ENCODE measurements at places on chromosomes 1 and 21.

- DNase-seq: no peak
These were observed 156.3 kb downstream of the CRB1 start for GRCh38 chr1:197424380-197424779.

DNA sequence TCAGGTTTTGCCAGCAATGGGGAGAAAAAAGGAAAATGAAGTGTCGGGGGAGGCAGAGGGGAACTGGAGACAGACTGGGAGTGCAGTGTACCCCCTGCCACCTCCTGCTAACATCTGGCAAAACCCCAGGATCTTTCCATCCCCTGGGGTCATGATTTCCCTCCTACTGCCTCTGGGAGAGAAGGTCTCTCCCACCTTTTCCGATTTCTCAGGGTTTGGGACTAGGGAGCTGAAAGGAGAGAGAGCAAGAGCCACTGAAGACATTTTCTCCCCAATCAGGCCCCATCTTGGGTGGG lies 5.1 kb downstream of the FHL3 start:
- no peak for DNase-seq

- no peak for DNase-seq
These were observed 24.6 kb upstream of the ENAH start for GRCh38 chr1:225677350-225678124.

DNA sequence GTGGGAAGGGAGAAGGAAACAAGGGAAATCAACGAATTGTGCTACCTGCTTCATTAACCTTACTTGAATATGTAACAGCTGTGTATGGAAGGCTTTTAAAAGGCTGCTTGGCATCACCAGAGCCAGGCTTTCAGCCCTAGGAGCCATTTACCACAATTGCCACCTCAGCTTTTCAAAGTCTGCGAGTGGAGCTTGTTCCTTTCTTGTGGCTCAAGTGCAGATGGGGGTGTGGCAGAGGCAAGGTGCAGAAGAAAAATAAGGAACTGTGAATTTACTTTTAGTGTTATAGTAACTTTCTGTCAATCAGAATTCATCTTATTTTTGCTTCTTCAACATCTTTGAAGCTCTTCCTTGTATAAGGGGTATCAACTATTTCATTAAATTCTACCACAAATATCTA lies 17.6 kb downstream of the CLCA2 start:
- no peak for DNase-seq

DNA sequence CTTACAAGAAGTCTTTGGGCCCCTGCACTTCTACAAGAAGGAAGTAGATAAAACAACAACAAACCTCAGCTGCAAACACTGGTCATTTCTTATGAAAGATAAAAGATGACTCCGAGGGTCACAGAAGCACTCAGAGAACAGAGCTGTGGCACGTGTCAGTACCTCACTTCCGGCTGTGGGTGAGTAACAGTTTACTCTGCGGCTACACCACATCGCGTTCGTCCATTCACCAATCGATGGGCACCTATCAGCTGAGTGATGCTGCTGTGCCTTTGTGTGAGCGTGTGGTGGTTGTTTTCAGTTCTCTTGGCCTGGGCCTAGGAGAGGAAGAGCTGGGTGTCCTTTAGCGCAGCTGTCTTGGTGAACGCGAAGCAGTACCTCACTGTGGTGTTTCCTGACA lies 49.9 kb downstream of the COL6A1 start:
- DNase-seq: no peak

- DNase-seq: no peak
These were observed 30.1 kb downstream of the NFASC start for GRCh38 chr1:204900721-204901120.

- no peak for DNase-seq
These were observed 55.9 kb downstream of the ZBTB18 start for GRCh38 chr1:244106837-244107493.

DNA sequence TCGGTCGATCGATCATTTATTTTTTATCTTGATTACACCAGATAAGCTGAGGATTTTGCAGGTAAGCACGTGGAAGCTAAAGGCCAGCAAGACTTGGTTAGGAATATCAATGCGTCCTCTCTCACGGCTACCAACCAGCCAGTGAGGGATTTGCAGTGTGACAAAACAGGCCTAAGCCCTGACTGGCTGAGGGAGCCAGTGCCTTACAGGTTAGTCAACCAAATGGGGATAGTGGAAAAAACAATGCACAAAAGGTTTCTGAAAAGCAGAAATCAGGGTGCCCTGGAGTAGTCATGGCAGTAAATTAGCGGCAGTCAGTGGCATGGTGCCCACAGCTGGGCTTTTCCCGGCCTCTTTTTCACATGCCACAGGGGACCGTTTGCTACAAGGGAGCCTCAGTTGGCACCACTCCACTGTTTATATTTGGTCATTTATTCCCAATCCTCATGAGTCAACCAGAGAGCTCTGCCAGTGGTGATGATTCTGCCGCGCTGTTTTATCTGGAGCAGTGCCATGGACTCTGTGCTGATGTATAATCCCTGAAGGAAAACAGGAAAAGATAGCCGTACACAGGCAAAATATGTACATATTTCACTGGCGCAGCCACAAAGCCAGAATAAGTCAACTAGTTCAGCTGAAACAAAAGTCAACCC lies 167.6 kb downstream of the RHOU start:
- DNase-seq: no peak

- no peak for DNase-seq
These were observed 59.9 kb upstream of the ZSWIM5 start for GRCh38 chr1:45266151-45266801.

Data from NCI-H526 (cell line).